Fibroblast of villous mesenchyme (primary cell): ENCODE measurements at places on chromosomes 5 and 9. TPM values are rescaled to one million over a fixed set of nuclear protein-coding genes. Genes with fewer than 3 reads are reported as not detected.

The LOX gene
- 91.1 and 131 TPM in 2 replicates for total RNA-seq

DNA sequence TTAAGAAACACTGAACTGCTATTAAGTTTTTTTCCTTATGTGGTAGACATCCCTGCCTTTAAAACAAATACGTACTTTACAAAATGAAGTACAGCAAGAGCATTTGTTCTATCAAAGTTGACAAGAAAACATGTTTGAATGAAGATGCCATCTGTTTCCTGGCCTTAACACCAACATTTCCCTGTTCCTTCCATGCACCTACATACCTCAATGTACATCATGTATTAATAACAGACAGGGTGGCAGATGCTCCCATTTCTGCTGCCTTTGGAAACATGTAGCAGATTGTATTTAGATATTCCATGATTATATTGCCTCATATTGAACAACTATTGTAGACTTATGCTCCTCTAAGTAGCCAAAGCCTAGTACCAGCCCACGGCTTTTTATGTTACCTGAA lies 104.4 kb downstream of the PJA2 start:
- DNase-seq, result no peak

DNA sequence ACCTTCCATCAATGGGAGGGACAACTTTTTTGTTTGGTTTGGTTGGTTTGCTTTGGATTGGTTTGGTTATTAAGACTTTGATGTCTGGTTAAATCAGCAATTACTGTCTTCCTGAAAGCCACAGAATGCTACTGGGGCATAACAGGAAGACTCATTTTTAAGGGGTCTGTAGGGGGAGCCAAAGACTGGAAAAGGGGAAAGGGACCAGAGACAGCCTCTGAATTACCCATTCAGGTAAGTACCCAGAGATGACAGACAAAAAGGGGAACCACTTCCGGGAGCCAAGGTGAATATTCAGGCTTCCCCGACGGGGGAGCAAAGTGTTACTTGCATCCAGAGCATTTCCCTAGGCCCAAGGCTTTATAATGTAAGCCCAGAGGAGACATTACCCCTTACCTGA lies 4.6 kb upstream of the FEM1C start:
- DNase-seq, result no peak

DNA sequence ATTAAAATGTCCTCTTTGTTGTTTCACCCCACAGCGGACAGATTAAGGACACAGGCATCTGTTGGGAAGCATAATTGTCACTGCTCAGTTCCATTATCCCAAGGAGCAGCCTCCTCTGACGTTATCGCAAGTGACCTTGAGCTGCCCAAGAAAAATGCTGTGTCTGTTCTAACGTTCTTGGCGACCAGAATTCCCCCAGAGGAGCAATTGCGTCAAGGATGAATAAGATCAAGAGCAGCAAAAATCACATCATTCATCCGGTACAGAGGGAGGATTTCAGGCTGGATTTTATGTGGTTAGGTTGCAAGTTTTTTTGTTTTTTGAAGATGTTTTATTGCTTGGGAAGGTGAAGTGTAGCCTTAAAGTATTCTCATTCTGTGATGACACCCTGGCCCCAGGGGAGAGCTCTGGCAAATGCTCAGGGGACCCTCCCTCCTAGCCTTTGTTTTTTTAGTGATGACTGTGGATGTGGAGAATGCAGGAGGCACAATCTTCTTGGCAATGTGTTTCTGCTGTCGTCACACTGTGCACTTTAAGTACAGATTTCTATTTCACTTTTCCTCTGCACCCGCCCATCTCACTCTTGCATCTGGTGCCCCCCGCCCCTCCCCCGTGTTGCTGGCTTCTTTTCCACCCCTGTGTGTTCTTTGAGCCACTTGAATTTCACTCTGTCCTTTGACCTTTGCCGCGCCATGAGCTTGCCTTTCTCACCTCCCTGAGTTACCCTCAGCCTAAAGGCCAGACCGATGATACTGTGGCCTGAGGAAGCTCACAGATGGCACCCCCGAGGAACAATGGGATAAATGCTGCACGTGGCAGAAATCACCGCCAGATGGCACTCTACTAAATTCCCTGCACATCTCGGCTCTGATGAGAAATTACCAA lies 308.5 kb downstream of the RAB3C start:
- DNase-seq, result peak; percentile 70

DNA sequence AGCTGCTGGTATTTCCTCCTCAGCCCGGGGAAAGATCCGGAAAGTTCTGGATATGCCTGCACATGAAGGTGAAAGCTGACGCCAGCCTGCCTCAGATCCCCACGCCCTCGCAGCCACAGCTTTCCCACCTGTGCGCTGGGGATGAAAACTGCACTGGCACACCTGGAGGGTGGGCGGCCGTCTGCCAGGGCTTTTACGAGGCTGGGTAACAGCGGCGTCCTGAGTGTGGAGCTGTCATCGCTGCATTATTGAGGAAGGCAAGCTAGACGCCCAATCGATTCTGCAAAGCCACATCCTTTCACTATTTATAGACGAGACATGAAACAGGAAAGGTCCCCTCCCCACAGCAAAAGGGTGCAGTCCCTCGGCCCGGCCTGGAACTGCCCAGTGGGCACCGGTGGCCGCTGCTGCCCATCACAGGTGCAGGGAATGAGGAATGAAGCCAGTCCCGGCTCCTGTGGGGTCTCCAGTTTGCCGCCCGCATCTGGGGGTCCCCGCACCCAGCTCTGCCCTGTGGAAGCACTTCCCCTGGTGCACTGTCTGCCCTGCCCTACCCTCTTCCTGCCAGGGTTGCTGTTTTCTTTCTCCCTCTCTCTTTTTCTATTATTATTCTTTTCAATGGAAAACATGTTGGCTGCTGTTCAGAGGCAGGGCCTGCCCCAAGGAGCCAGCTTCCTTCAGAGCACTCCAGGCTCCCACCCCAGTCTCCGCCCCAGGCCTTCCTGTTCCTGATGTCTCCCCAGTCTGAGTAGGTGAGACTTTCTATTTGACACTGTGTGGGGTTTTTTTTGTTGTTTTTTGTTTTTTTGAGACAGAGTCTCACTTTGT lies 7.0 kb downstream of the NOTCH1 start:
- no peak for DNase-seq

- peak; percentile 28 for DNase-seq
Observed at GRCh38 chr9:108290839-108291585, 564.8 kb downstream of the ACTL7B start.

DNA sequence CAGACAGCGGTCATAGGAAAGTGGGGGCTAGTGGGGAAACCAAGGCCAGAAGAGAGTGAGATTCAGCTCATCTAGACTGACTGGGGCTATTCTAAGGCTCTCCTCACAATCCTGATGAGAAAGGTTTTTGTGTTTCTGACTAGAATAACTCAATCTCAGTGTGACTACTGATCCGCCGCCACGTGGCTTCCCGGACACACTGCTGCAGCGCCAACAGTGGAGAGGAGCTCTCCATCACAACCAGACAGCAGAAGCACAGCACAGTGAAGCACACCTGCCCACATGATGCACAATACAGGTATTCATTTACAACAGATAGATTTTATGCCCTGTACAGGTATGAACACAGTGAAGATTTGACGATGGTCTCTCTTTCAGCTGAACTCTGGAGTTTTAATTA lies 25.4 kb downstream of the NREP start:
- DNase-seq, result no peak

GRCh38 chr5:65987982-65988381 lies 61.6 kb downstream of the ERBIN start:
- no peak for DNase-seq
